ENCODE measurements at places on chromosomes 4 and X.
A peak's percentile ranks its signal among the peaks of the same experiment; 100 is the strongest.

GRCh38 chr4:147879676-147880075 is 147.8 kb downstream of the ARHGAP10 start:
- no peak for DNase-seq

- DNase-seq = no peak
Measured at GRCh38 chr4:92791871-92792440, 488.2 kb downstream of the GRID2 start.

GRCh38 chrX:54182864-54183613 is at the start of gene FAM120C:
TSS of gene FAM120C (minus strand) at chrX:54183254. CDS start at chrX:54183198, 56 bp downstream.
- peak; percentile 60 for DNase-seq

DNA sequence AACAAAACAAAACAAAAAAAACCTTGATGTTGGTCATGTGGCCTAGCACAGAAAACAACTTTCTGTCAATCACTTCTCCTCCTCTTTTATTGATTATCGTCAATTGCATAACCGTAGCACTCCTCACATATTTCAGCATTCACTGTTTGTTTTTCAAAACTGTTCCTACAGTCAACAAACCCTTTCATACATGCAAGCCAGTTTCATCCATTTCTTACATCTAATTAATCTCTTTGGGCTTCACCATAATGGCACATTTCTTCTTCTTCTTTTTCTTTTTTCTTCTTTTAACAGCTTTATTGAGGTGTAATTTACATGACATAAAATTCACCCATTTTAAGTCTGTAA is 246.9 kb downstream of the PTTG2 start:
- DNase-seq = no peak

All from naive thymus-derived CD8-positive, alpha-beta T cell (primary cell).